Activated CD4-positive, alpha-beta T cell treated with anti-CD3 and anti-CD28 coated beads, Interleukin-2, amount 50 U/mL, for 48 hours (primary cell): ENCODE measurements at places on chromosomes 6 and 20.

GRCh38 chr6:4637691-4638433 lies 138.3 kb upstream of the CDYL start:
- peak; percentile 49 for DNase-seq

DNA sequence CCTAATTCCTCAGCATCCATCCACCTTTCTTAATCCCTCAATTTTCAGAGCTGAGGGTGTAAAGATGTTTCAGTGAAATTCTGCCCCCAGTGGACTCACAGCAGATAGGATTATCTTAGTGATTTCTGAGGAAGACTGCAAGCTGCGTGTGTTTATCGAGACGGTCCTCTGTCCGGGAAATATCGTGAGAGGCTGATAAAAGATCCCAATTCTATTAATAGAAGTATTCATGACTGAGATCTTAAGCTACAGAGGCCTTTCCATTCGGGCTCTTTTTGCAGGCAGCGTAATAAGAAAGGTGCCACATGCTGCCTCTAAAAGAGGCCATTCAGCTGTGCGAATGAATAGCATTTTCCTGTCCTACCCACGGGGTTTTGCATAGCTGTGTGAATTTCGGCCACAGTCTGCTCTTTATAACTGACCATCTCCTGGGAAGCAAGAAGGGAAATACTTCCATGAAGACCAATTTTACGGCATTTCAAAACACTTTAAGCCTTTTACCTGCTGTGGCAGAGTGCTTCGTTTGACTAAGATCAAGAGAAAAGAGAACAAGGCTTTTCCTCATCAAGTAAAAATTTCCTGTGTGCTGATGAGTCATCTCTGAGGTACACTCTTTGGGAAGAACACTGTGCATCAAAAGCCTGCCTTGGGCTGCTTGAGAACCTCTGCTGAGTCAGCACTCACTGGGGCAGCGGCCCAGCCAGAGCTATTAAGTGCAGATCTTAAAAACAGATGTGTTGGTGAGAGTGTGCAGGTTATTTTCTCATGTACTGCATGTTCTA lies 208.8 kb downstream of the ARHGAP18 start:
- DNase-seq = no peak

- DNase-seq = peak; percentile 72
These were observed 1.3 kb downstream of the HMGA1 start for GRCh38 chr6:34237722-34238584.

GRCh38 chr6:78925317-78925716 lies 58.0 kb downstream of the IRAK1BP1 start:
- no peak for DNase-seq

DNA sequence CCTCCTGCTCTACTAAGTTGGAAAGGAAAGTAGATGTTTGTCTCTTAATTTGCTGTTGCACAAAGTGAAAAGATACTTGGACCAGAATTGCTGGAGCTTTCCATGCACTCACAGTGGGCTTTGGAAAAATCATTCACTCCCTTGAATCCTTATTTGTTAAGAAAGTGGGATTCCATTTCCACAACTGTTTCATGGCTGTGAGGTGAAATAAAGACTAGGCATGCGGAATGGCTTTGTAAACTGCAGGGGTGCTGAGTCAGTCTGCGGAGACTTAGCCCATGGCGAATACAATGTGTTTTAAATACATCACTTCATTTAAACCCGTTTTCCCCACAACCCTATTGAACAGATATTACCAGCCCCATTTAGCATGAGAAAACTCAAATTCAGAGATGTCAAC lies 36.8 kb upstream of the CLDN20 start:
- DNase-seq = no peak

DNA sequence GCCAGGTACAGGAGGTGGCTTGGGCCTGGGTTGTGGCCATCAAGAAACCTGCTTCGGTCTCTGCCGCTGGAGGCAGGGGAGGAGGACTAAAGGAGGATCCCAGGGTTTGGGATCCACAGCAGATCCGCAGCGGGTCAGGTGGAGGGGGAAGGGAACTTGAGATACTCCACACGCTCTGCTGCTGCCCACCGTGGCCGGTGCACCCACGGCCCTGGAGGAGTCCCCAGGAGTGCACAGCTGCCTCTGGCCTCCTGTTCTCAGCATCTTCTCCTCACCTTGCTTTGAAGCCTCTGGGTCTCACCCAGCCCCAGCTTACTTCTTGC lies 286.8 kb downstream of the CDH4 start:
- DNase-seq = no peak

- DNase-seq = no peak
These were observed 90.5 kb downstream of the PCSK2 start for GRCh38 chr20:17317341-17317740.

GRCh38 chr6:95546148-95546547 lies 31.2 kb upstream of the MANEA start:
- DNase-seq = no peak

DNA sequence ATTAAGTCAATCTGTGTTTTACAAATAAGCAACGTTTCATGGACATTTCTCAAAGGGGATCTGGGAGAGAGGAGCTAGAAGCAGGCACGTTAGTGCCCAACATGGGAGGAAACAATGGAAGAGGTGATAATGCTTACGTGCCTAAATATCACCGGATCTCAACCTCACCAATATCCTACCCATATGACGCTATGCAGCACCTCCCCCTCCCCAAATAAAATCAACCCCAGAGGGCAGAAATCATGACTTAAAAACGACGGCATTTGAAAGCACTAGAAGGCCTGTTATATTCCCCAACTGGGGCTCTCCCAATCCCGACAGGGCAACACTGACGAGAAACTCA lies 425 bp downstream of the HBS1L start:
- no peak for DNase-seq

GRCh38 chr6:148455225-148455624 lies 112.6 kb downstream of the SASH1 start:
- DNase-seq = no peak

GRCh38 chr6:142884214-142885035 lies 60.6 kb downstream of the HIVEP2 start:
- no peak for DNase-seq

DNA sequence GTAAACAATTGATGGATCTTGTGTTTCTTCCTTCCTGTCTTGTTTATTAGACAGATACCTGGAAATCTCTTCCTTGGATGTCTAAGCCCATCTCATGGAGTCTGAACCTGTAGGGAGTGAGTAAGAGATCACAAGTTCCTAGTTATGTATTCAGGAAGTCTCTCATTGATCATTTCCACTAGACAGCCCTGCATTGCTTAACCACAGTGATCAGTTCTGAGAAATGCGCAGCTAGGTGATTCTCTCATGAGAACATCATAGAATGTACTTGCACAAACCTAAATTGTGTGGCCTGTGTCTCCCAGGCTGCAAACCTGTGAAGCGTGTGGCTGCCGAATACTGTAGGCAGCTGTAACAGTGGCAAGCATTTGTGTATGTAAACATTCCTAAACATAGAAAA lies 39.1 kb downstream of the FAM120B start:
- no peak for DNase-seq

GRCh38 chr6:151326116-151326825 lies 65.1 kb downstream of the ZBTB2 start:
- no peak for DNase-seq

DNA sequence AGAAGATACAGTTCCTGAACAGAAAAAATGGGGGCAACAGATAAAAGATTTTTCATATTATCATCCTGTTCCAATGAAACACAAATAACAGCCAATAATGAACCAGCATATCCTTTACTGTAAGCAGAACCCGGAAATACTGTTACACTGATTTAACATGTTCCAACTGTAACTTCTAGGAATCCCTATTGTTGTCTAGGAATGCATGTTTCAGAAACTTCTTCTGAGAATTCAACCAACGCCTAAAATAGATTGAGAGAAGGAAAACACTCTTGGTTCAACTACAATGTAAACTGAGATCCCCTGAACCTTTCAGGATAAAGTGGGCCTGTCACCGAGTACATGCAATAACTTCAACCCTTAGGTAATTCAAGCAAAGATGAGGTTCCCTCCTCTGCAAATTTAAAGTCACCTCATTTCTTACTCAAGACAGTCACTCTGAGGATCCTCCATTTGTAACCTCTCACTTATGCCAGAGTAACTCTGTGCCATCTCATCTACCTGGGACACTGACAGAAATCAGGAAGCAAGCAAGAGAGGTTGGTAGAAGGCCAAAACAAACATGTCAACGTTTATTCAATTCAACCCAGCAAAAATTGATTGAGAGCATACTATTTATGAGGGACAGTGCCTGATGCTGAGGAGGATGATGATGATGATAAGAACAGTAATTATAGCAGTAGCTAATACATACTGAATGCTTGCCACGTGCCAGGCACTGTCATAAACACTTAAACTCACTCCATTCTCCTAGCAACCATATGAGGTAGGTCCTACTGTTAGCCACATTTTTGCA lies 14.1 kb downstream of the UBE3D start:
- DNase-seq = no peak

GRCh38 chr6:30071081-30071818 lies 4.3 kb downstream of the PPP1R11 start:
- DNase-seq = no peak

- no peak for DNase-seq
These were observed 35.0 kb upstream of the ENTPD6 start for GRCh38 chr20:25160467-25160866.

DNA sequence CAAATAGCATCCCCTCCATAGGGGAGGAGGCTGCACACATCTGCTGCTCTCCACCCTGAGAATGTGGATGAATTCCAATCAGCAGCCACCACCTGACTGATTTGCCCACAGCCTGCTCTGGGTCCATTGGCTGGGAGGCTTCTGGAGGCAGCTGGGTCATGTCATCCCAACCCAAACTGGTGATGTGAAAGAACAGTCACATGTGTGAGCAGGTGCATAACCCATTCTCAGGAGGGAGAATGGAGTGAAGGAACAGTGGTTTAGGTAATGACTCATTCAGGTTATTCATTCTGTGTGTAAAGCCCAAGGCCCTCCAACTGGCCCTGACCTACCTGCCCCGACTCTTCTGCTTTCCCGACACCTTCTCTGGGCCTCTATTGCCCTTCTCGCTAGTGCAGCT lies 90.9 kb upstream of the GCM1 start:
- no peak for DNase-seq

DNA sequence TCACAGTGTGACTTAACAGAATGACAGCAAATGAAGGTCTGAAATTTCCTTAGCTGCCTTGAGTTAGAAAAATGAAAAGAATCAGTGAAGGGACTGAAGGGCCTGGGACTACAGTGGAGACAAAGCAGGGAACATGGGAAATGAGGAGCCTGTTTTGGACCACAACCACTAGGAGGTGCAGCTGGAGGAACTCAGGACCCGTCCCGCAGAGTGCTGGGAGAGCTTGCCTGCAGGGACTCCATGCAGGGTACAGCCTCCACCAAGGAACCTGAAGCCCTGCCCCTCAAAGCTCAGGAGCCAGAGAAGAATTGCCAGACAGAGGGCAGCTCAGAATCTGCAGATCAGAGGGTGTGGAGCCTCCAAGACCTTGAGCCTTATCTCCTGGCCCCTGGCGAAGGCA lies 50.7 kb downstream of the LRFN2 start:
- DNase-seq = no peak

DNA sequence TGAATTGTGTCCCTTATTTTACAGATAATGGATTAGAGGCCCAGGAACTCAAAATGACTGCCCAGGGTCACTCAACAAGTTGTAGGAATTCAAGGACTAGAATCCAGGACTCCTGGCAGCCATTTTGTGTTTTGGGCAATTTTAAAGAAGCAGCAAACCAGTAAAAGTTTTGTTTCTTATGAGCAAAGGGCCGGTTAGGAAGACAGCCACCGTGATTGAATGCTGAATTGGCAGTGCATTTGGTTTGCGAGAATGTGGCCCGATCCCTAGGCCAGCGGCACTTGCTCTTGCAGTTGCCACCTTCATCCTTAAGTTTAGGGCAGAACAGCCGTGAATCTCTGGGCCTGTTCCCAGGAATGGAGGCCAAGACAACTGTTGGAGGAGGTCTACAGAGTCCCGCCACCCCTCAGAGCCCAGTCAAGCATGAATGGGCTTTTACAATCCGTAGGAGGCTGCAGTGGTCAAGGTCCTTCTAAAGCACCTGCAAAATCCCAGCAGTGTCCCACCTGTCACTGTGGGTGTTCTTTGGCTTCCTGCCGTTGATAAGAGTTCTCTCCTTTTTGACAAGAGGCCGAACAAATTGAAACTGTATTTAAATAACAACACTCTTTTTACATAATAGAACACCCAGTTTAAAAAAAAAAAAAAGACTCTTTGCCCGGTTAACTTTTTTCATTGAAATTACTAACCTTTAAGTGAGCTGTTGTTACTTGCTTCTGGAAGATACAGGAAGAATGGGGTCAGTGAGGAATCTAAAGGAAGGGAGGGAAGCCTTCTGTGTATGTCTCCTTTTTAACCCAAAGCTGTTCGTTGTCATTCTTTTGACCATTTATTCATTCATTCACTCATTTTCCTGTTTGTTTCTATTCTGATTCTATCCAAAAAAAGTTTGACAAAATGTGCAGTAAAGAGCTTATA lies 68.7 kb downstream of the PHACTR2 start:
- DNase-seq = no peak

- no peak for DNase-seq
These were observed 91.7 kb upstream of the SLC22A16 start for GRCh38 chr6:110567957-110568696.

GRCh38 chr20:11248687-11249638 lies 575.2 kb upstream of the JAG1 start:
- DNase-seq = no peak

- no peak for DNase-seq
These were observed 17.3 kb downstream of the TRAF3IP2 start for GRCh38 chr6:111588366-111588765.

DNA sequence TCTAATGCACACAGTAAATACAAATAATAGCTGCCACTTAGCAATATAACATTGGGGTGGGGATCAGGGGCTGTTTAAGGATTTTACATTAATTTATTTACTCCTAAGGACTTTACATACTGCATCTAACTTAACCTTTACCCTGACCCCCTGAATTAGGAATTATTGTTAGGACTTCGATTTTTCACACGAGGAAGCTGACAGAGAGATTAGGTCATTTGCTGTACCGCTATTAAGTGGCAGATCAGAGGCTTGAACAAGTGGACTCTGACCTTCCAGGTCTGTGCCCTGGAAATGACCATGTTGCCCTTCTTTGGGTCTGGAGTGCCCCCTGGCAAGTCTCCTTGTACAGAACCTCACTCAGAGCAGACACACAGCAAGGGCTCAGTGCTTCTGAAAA lies 5.2 kb upstream of the ELMO2 start:
- no peak for DNase-seq

DNA sequence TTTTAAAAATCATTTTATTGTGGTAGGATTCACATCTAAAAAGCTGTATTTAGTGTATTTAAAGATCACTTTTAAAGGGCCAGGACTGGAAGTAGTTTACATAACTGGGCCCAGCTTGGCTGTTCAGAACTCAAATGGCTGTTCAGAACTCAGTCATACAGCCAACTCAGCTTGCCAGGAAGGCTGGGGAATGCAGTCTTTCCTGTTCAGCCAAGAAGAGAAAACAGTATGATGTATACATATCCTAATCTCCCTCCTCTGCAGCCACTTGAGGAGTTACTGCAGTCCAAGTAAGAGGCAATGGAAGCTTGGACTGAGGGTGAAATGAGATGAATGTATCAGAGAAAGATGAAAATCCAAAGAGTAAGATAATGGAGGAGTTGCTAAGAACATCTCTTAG lies 24.6 kb downstream of the DSTN start:
- DNase-seq = no peak
